ENCODE measurements at places on chromosomes 11 and 22.

- peak overlapping the region; percentile 89 for H3K27ac ChIP-seq
- H3K4me1 ChIP-seq, result peaks cover 44% of the 10 kb centered on the region
- H3K4me3 ChIP-seq, result no peak overlapping the region
Measured at GRCh38 chr11:119723243-119723951, 5.6 kb downstream of the NECTIN1 start.

- H3K36me3 ChIP-seq, result no peaks in the 10 kb centered on the region
- H3K4me3 ChIP-seq, result no peak overlapping the region
- H3K27ac ChIP-seq, result no peak overlapping the region
- no peaks in the 10 kb centered on the region for H3K4me1 ChIP-seq
Measured at GRCh38 chr22:20238536-20238900, 29.6 kb downstream of the RTN4R start.

GRCh38 chr22:29167032-29167911, 38.4 kb upstream of the EMID1 start:
- H3K27me3 ChIP-seq, result no peaks in the 10 kb centered on the region
- H3K4me3 ChIP-seq, result no peak overlapping the region
- peaks cover 9% of the 10 kb centered on the region for H3K4me1 ChIP-seq
- peak overlapping the region; percentile 81 for H3K27ac ChIP-seq
- no peaks in the 10 kb centered on the region for H3K36me3 ChIP-seq

GRCh38 chr11:67268081-67268961, 2.0 kb downstream of the GRK2 start:
- H3K27ac ChIP-seq, result peak overlapping the region; percentile 94
- H3K27me3 ChIP-seq, result no peaks in the 10 kb centered on the region
- peak; percentile 31 for DNase-seq
- H3K36me3 ChIP-seq, result no peaks in the 10 kb centered on the region
- H3K4me1 ChIP-seq, result peaks cover 58% of the 10 kb centered on the region

GRCh38 chr22:20750461-20751184, 23.3 kb upstream of the SERPIND1 start:
- no peak for DNase-seq
- H3K4me3 ChIP-seq, result no peak overlapping the region
- H3K36me3 ChIP-seq, result no peaks in the 10 kb centered on the region
- no peaks in the 10 kb centered on the region for H3K4me1 ChIP-seq
- no peaks in the 10 kb centered on the region for H3K27me3 ChIP-seq

- no peak for DNase-seq
- no peak overlapping the region for H3K4me3 ChIP-seq
- peaks cover 8% of the 10 kb centered on the region for H3K27me3 ChIP-seq
- no peak overlapping the region for H3K27ac ChIP-seq
Measured at GRCh38 chr11:2916892-2917645, 12.2 kb downstream of the PHLDA2 start.

GRCh38 chr22:16810188-16810802, 14.9 kb downstream of the XKR3 start:
- no peaks in the 10 kb centered on the region for H3K36me3 ChIP-seq
- no peak overlapping the region for H3K4me3 ChIP-seq
- DNase-seq, result no peak
- no peaks in the 10 kb centered on the region for H3K27me3 ChIP-seq
- no peak overlapping the region for H3K27ac ChIP-seq

GRCh38 chr11:133900176-133901105, 55.1 kb upstream of the SPATA19 start:
- H3K4me3 ChIP-seq, result no peak overlapping the region
- no peaks in the 10 kb centered on the region for H3K36me3 ChIP-seq
- DNase-seq, result no peak
- H3K27ac ChIP-seq, result no peak overlapping the region
- no peaks in the 10 kb centered on the region for H3K4me1 ChIP-seq

DNA sequence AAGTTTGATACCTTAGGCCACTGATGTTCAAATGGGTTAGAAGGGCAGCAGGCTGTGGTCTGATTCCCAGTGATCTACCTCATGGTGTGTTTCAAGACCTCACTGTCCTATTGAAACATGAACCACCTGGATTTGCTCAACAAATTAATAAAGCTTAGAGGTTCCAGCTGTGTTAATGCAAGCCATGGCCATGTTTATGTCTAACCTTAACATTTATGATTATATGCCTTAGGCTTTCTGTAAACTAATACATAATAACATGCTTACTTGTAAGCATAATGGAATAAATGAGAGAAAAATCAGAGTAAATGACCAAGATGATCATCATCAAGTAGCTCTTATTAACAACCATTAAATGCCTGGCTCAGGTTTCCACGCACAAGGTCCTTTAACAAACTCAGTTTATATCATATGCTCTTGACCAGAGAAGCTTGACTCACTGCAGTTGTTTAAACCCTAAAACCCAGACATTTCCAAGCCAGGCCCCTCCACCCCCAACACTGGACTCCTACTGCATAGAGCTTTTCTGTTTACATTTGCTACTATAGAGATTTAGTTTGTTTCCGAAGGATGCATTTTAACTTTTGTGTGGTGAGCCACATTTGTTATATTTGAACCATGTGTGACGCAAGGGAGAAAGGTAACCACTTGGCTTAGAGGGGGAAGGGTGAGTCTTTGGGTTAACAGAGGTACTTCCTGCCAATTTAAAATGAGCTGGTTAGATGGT, 43.7 kb downstream of the KREMEN1 start:
- no peaks in the 10 kb centered on the region for H3K27me3 ChIP-seq
- no peak for DNase-seq
- H3K36me3 ChIP-seq, result no peaks in the 10 kb centered on the region
- no peak overlapping the region for H3K4me3 ChIP-seq
- H3K27ac ChIP-seq, result no peak overlapping the region

GRCh38 chr11:26399336-26399735, 67.4 kb downstream of the ANO3 start:
- H3K27ac ChIP-seq, result no peak overlapping the region
- H3K36me3 ChIP-seq, result no peaks in the 10 kb centered on the region
- H3K4me1 ChIP-seq, result no peaks in the 10 kb centered on the region
- DNase-seq, result no peak
- no peak overlapping the region for H3K4me3 ChIP-seq
- H3K27me3 ChIP-seq, result no peaks in the 10 kb centered on the region

DNA sequence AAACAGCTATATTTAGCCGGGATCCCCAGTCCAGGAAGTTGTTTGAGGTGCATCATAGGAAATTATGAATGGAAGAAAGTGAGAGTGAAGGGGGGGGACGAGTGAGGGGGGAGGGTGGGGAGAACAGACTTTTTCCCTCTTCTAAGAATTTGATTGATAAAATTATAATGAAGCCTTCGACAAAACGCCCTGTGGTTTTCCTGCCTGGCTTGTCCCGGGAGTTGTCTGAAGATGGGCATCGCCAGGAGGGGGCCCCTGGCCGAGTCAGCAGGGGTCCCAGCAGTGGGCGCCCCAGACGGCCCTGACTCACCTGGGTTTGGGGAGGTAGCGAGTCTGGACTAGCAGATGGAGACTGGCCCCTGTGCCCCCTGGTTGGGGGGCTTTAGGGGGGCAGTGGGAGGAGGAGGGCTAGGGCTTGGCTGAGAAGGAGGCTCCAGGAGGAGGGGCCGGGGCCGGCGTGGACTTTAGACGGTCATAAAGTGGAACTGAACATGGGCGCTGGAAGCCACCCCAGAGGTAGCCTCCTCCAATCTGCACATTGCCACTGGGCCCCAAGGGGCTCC, 336 bp upstream of the LIF start:
- H3K4me3 ChIP-seq, result peak overlapping the region; percentile 65
- no peaks in the 10 kb centered on the region for H3K36me3 ChIP-seq
- peaks cover 86% of the 10 kb centered on the region for H3K27me3 ChIP-seq
- no peak overlapping the region for H3K27ac ChIP-seq

DNA sequence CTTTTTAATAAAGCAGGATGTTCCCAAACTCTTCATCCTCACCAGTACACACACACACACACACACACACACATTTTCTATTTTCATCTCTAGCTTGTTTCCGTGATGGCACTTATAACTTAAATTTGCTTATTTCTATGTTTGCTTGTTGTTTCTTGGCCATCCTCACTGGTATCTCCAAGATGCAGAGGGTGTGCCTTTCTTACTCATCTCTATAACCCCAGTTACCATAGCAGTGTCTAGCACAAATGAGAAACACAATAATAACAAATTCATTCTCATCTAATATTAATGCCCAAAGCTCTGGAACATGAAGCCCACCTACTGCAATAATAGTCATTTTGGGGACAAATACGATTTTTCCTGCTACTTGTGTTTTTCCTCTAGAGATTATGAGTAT, 156.3 kb downstream of the GRM5 start:
- DNase-seq, result no peak
- H3K36me3 ChIP-seq, result no peaks in the 10 kb centered on the region
- H3K27ac ChIP-seq, result no peak overlapping the region
- H3K4me3 ChIP-seq, result no peak overlapping the region

DNA sequence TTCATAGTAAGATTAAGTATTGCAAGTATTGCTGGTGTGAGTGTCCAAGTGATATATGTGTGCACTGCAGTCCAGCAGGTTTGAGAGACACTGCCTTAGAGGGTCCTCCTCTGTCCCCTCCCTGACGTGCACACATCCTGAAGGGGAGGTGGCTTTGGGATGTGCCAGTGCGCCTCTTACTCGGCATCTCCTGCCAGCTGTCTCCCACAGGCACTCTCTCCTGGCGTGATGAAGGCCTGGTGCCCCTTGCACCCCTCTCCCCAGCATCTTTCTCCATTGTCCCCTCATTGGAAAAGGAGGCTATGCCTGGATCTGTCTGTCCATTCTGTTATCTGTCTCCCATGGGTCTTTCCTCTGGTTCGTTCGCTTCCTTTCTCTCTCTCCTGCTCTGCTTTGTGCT, 24.2 kb downstream of the GTPBP1 start:
- no peaks in the 10 kb centered on the region for H3K27me3 ChIP-seq
- H3K4me3 ChIP-seq, result no peak overlapping the region
- peaks cover 11% of the 10 kb centered on the region for H3K36me3 ChIP-seq
- H3K4me1 ChIP-seq, result no peaks in the 10 kb centered on the region
- H3K27ac ChIP-seq, result no peak overlapping the region

DNA sequence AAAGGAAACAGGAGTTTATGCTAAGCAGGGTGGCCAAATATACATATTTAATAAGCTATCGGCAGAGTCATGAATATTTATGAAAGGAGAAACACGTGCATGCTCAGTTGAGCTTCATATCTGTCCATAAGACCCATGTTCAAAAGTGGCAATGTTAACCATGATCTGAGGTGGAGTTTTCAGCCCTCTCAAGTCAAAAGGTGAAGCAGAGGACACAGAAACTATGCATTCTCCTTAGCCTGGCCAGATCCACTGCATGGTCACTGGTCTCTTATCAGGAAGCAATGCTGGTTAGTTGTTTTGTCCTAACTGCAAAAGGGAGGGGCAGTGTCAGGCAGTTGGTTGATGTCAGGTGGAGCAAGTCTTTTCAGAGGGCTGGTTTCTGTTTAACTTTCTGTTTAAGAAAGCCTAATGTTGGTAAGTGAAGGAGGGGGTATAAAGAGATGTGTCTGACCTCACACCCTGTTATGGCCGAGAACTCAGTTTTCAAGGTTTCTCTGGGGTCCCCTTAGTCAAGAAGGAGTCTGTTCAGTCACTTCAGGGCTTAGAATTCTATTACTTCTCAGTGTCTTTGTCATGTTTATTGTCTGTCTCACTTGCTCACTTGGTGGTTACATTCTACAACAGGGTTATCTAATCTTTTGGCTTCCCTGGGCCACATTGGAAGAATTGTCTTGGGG, 5.5 kb upstream of the SELENOH start:
- no peaks in the 10 kb centered on the region for H3K36me3 ChIP-seq
- no peaks in the 10 kb centered on the region for H3K27me3 ChIP-seq
- DNase-seq, result peak; percentile 64
- peak overlapping the region; percentile 15 for H3K4me3 ChIP-seq

GRCh38 chr22:39429916-39430575, 26.8 kb upstream of the MGAT3 start:
- peaks cover 59% of the 10 kb centered on the region for H3K4me1 ChIP-seq
- 0 out of 2 replicates have a peak overlapping the region, but pooled peaks have one; percentile 70 for H3K27ac ChIP-seq
- peaks cover 6% of the 10 kb centered on the region for H3K36me3 ChIP-seq
- H3K4me3 ChIP-seq, result no peak overlapping the region
- DNase-seq, result no peak
- no peaks in the 10 kb centered on the region for H3K27me3 ChIP-seq

- H3K36me3 ChIP-seq, result no peaks in the 10 kb centered on the region
- DNase-seq, result peak; percentile 30
- no peaks in the 10 kb centered on the region for H3K27me3 ChIP-seq
- H3K4me3 ChIP-seq, result peak overlapping the region; percentile 84
- peak overlapping the region; percentile 81 for H3K27ac ChIP-seq
Measured at GRCh38 chr11:108592591-108593213, 866 bp downstream of the EXPH5 start.

DNA sequence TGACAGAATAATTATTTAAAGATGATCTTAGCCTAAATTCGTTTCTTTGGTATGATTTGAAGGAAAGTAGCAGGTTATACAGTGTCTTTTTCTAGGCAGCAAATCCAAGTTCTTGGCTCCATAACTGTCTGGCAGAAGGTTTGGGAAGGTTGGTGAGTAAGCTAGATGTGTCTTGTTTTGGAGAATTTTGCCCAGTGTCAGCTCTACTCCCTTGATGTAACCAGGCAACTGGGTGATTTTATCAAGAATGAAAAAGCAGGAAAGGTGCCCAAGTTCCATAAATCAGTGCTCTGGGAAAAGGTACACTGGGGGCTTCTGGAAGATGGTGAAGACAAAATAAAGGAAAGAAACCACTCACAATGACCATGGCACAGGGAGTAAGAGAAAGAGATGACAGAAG, 71.5 kb upstream of the USP47 start:
- no peaks in the 10 kb centered on the region for H3K27me3 ChIP-seq
- peaks cover 27% of the 10 kb centered on the region for H3K4me1 ChIP-seq
- no peak overlapping the region for H3K4me3 ChIP-seq
- H3K27ac ChIP-seq, result no peak overlapping the region
- H3K36me3 ChIP-seq, result no peaks in the 10 kb centered on the region

- peaks cover 27% of the 10 kb centered on the region for H3K36me3 ChIP-seq
- peaks cover 36% of the 10 kb centered on the region for H3K4me1 ChIP-seq
- no peaks in the 10 kb centered on the region for H3K27me3 ChIP-seq
- peak; percentile 78 for DNase-seq
- H3K4me3 ChIP-seq, result no peak overlapping the region
- H3K27ac ChIP-seq, result peak overlapping the region; percentile 94
Measured at GRCh38 chr11:65506772-65507505, 8.1 kb downstream of the MALAT1 start.

- no peaks in the 10 kb centered on the region for H3K4me1 ChIP-seq
- no peak overlapping the region for H3K4me3 ChIP-seq
- H3K27me3 ChIP-seq, result no peaks in the 10 kb centered on the region
- H3K27ac ChIP-seq, result no peak overlapping the region
- no peak for DNase-seq
Measured at GRCh38 chr11:30120045-30120589, 103.3 kb upstream of the KCNA4 start.

DNA sequence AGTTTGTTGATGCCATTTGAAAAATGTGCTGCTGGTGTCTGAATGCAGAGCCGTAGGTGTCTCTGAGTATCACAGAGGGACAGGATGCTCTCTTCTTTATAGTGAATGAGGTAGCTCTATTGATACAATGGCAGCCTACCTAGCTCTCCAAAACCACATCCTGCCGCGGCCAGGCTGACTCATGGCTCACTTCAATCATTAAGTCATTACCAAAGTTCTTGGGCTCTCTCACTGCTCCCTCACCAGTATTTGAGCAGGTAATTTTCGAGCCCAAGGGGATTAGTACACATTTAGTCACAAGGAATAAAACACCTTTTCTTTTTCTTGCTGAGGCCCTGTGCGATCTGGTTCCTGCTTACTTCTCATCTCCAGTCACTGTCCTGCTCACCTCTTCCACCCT, 509.0 kb upstream of the LARGE1 start:
- H3K36me3 ChIP-seq, result no peaks in the 10 kb centered on the region
- DNase-seq, result peak; percentile 72
- H3K27ac ChIP-seq, result no peak overlapping the region
- H3K4me3 ChIP-seq, result no peak overlapping the region
- no peaks in the 10 kb centered on the region for H3K27me3 ChIP-seq
- no peaks in the 10 kb centered on the region for H3K4me1 ChIP-seq

GRCh38 chr11:18986744-18987143, 47.5 kb upstream of the MRGPRX1 start:
- H3K27ac ChIP-seq, result no peak overlapping the region
- no peak overlapping the region for H3K4me3 ChIP-seq
- no peak for DNase-seq
- H3K27me3 ChIP-seq, result no peaks in the 10 kb centered on the region

All from MM.1S (cell line).